ENCODE measurements at places on chromosomes 3 and 15.

DNA sequence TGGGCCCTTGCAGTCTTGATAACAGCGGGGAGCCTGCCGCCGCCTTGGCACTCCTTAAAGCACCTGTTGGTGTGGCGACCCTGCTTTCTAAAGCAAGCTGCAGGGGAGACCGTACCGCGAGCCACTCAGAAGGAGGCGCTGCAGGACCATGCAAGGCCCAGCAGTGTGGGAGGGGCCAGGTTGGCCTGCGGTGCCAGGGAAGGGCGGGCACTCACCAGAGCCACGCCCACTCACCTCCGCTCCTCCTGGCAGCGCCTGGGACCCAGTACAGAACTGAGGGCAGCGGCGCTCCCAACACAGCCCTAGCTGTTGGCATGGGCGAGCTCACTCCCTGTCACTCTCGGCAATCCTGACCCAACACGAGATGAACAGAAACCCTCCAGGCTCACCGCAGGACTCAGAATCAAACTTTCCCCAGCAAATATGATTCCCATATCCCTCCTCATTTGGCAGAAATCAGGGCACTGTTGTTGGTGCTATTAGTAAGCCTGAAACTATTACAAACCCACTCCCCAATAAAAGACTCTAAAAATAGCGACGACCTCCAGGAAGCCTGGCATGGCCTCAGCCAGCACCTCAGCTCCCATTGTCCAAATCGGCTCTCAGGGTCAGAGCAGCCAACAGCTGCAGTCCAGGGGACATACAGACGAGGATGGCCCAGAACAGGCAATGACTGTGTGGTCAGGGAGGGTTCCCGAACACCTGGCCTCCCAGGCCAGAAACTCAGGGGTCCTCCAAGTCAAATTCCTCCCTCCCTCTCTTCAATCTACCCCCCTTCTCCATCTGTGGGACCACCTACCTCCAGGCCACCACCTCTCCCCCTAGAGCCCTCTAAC, 77.2 kb downstream of the TBC1D2B start:
- no peak for DNase-seq

DNA sequence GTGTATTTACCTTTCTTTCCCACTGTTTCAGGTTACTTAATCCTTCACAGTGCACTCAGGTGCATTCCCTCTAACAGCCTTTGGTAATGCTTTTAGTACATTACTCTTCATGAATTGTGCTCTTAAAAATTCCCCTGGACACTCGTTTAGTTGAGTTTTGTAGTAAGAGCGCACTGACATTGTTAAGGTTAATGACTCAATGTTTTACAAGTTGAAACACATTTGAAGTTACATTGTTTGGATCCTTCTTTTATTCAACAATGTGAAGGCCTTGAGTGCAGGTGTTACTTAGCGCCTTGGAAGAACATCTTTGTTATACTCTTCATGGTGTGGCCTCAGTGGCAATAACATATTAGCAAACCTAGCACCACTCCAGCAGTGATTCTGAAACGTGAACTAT, 739.6 kb downstream of the NAALADL2 start:
- DNase-seq = no peak

DNA sequence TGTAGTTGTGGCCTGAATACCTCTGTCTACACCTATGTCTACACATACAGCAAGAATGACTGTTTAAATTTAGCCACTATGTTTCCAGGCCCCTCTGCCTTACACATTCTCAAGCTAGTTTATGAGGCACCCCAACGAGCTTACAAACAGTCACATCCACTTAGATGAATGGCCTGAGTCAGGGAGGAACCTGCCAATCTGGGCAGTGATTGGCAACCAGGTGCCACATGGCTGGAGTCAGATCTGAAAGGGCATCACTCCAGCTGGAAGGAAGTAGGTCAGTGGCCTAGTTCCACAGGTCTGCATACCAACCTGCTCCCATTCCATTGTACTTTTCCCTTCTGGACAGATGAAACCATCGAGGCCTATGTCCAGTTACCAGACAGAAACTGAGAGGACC, 136.3 kb downstream of the FOXP1 start:
- no peak for DNase-seq

DNA sequence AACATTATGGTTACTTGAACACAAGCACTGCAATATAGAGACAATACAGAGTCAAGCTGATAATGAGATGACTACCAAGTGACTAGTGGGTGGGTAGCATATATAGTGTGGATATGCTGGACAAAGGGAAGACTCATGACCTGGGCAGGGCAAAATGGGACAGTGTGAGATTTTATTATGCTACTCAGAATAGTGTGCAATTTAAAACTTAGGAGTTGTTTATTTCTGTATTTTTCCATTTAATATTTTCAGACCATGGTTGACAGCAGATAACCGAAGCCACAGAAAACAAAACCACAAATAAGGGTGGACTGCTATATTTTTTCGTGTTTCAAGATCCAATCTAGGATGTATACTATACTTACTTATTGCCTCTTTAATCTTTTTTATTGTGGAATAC, 19.6 kb downstream of the GALK2 start:
- DNase-seq = no peak

GRCh38 chr15:81255315-81255957, 58.8 kb downstream of the IL16 start:
- no peak for DNase-seq

- DNase-seq = no peak
Observed at GRCh38 chr15:67145710-67146109, 80.3 kb downstream of the SMAD3 start.

- no peak for DNase-seq
Observed at GRCh38 chr3:120587332-120587975, 8.7 kb upstream of the NDUFB4 start.
